ENCODE measurements at places on chromosomes 16 and 17. TPM values are rescaled to one million over a fixed set of nuclear protein-coding genes. Genes with fewer than 3 reads are reported as not detected.
A peak's percentile ranks its signal among the peaks of the same experiment; 100 is the strongest.

DNA sequence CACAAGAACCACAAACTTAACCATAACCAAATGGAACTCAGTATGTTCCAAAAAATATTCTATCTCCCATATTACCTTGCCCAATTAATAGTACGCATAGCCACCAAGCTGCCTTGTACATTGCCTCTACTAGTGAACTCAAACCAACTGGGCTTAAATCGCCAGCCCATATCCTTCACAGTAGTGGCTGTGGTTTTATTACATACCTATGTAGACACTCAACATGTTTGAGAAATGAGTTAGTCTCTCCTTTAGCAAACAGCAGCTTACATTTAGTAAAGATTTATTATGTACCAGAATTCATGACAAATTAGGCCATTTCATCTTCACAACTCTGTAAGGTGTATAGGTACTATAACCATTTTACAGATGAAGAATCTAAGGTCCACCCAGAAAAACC lies 41.4 kb downstream of the GRB2 start:
- no peaks in the 10 kb centered on the region for H3K36me3 ChIP-seq
- H3K27me3 ChIP-seq: no peaks in the 10 kb centered on the region
- peaks cover 48% of the 10 kb centered on the region for H3K4me1 ChIP-seq
- DNase-seq: peak; percentile 67
- H3K27ac ChIP-seq: no peak overlapping the region

DNA sequence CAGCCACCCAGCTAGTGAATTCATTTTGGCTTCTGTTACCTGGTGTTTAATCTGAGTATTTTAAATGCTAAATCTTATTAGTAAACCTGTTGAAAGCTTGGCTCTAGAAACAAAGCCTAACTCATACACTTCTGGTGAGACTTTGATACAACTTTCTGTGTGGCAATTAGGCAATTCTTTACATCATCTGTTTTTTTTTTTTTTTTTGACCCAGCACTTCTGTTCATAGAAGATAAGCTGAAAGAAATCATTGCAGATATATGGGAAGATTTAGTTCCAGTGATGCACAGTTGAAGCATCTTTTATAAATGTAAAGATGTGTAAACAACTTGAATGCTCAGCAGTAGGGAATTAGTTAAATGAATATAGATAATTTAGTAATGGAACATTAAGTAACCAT lies 21.7 kb upstream of the ABCC11 start:
- no peaks in the 10 kb centered on the region for H3K4me1 ChIP-seq
- H3K27me3 ChIP-seq: no peaks in the 10 kb centered on the region
- H3K27ac ChIP-seq: no peak overlapping the region
- no peak overlapping the region for H3K4me3 ChIP-seq
- DNase-seq: no peak

DNA sequence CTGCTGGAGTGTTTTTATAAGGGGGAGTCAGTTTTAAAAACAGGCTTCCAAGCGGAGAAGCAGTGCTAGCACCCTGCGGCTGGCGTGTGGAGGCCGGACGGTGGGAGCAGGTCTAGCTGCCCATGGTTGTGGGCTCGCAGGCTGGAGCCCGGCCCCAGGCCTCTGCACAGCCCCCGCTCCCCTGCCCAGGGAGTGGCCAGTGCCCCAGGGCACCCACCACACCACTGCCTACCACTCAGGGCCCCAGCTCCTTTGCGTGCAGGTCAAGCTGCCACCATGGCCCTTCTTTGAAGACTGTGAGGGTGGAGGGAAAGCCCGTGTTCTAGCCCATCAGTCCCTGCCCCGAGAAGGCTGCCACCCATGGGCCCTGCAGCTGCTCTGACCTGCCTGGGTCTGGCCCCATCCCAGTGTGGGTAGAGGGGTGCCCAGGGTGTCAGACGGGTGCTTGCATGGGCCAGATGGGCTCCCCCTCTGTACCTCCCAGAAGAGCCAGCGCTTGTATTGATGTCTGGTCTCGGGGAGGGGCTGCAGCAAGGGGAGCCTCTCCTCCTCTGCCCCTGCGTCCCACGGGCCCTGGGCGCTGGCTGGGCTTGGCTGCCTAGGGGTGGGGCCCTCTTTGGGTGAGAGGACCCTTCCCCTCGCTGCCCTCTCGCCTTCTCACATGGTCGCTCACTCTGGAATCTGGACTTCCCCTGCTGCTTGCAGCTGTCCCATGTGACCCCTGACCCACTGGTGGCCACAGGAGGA lies 1.5 kb upstream of the NUDT16L1 start:
- no peak overlapping the region for H3K27ac ChIP-seq
- no peak overlapping the region for H3K4me3 ChIP-seq
- peaks cover 14% of the 10 kb centered on the region for H3K4me1 ChIP-seq
- H3K27me3 ChIP-seq: no peaks in the 10 kb centered on the region

- H3K27ac ChIP-seq: no peak overlapping the region
- no peaks in the 10 kb centered on the region for H3K27me3 ChIP-seq
- H3K4me1 ChIP-seq: no peaks in the 10 kb centered on the region
Measured at GRCh38 chr16:67077871-67078270, 31.9 kb upstream of the PHAF1 start.

DNA sequence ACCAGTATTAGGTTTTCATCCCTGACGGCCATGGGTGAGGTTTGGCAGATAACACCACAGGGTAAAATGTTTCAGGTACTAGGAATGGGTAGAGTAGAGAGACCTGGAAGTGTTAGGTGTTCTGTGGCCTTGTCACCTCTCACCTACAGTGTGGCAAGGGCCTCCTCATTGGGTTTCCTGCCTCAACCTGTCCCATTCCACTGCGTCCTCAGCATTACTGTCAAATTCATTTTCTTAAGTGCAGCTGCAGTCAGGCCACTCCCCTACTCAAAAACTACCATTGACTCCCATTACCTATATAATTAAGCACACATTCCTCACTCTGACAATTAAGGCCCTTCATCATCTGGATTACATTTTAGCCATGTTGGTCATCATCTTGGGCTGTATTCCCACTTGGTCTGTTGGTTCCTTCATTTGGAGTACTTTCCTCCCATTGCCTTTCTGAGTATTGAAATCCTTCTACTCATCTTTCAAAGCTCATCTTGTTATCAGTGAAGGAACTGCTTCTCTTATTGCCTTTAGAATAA lies 64.5 kb downstream of the NUP88 start:
- H3K27me3 ChIP-seq: no peaks in the 10 kb centered on the region
- H3K4me3 ChIP-seq: no peak overlapping the region
- peaks cover 41% of the 10 kb centered on the region for H3K36me3 ChIP-seq
- no peaks in the 10 kb centered on the region for H3K4me1 ChIP-seq

GRCh38 chr16:12184419-12184917 lies 207.9 kb downstream of the SNX29 start:
- no peak for DNase-seq
- no peak overlapping the region for H3K27ac ChIP-seq
- H3K4me1 ChIP-seq: no peaks in the 10 kb centered on the region
- no peaks in the 10 kb centered on the region for H3K36me3 ChIP-seq
- H3K27me3 ChIP-seq: no peaks in the 10 kb centered on the region

PNMT gene
- not detected for total RNA-seq

GRCh38 chr17:54933921-54934320 lies 33.3 kb downstream of the TOM1L1 start:
- H3K27ac ChIP-seq: no peak overlapping the region
- DNase-seq: no peak
- H3K36me3 ChIP-seq: peaks cover 63% of the 10 kb centered on the region
- H3K4me1 ChIP-seq: peaks cover 41% of the 10 kb centered on the region
- H3K27me3 ChIP-seq: no peaks in the 10 kb centered on the region

DNA sequence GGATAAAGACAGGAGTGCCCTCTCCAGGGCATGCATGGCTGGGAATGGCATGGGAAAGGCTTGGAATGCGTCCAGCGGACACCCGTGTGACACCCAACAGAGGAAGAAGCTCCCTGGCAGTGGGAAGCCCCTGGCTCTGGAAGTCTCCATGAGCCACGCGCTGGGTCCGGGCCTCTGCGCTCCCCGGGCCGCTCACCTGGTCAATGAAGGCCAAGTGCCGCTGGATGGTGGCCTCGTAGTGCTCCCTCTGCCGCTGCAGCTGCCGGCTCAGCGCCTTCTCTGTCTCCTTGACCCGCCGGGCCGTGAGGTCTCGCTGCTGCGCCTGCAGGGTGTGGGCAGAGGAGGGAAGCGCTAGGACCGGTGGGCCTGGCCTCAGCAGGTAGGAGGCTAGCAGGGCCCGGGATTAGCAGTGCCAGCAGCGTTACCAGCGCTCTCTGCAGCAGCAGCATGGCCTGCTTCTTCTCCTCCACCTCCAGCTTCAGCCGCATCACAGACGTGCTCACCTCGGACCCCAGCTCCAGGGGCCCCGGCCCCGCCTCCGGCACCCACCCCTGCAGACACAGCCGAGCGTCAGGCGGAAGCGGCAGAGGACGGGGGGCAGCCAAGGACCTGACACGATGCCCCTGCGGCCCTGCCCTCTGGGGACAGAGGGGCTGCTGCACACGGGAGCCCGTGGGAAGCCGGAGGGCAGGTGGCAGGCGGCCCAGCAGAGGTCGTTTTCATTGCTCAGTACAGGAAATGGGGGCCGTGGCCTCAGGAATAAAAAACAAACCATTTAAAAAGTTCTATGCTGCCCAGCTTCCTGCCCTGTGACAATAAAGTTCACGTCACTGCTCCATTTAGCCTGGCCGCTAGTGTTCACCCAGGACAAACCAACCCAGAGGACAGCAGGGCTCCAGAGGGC lies 26.0 kb downstream of the CEP131 start:
- H3K4me3 ChIP-seq: no peak overlapping the region
- DNase-seq: no peak
- H3K27me3 ChIP-seq: no peaks in the 10 kb centered on the region

MRPS34 gene
- total RNA-seq: 178 TPM

OR1A1 gene
- total RNA-seq: not detected

GRCh38 chr17:82320140-82320840 lies 2.9 kb upstream of the CD7 start:
- no peak for DNase-seq
- H3K36me3 ChIP-seq: 0 out of 2 replicates have a peak, but pooled peaks cover 4% of the 10 kb centered on the region
- H3K4me3 ChIP-seq: no peak overlapping the region
- H3K27ac ChIP-seq: no peak overlapping the region

CEMP1 gene
- total RNA-seq: not detected

COPS3 gene
- 132 TPM for total RNA-seq

- peaks cover 15% of the 10 kb centered on the region for H3K4me1 ChIP-seq
- DNase-seq: peak; percentile 59
- no peak overlapping the region for H3K4me3 ChIP-seq
- no peaks in the 10 kb centered on the region for H3K27me3 ChIP-seq
- peak overlapping the region; percentile 32 for H3K27ac ChIP-seq
Measured at GRCh38 chr17:12415031-12415430, 250.7 kb upstream of the MYOCD start.

CDRT15L2 gene
- not detected for total RNA-seq
